ENCODE measurements at places on chromosomes 4 and X. TPM values are rescaled to one million over a fixed set of nuclear protein-coding genes. Genes with fewer than 3 reads are reported as not detected.

CXCL11 gene
- not detected for total RNA-seq

GPR119 gene
- total RNA-seq = not detected

ARHGEF6 gene
- total RNA-seq = 39.8 TPM

FGF5 gene
- total RNA-seq = not detected

SULT1B1 gene
- total RNA-seq = 0.17 TPM

DMRTC1 gene
- total RNA-seq = not detected

All from activated T-helper 1 cell treated with anti-CD3 and anti-CD28 coated beads, Interleukin-12 subunit alpha, Interleukin-12 subunit beta, Interleukin-2, Interleukin-4 antibody, amounts not matched to agents 30 ng/mL and 10 ng/mL and 1 ng/mL, durations not matched to agents 14 hours and 24 hours and 36 hours (primary cell).